A549 treated with DMSO at 1 μM for 4 hours (cell line): ENCODE measurements at places on chromosomes 11 and 22. TPM values are rescaled to one million over a fixed set of nuclear protein-coding genes. Genes with fewer than 3 reads are reported as not detected.

The DDT gene
- 103 to 162 TPM (median 139 TPM) in 5 replicates for total RNA-seq

The CARNS1 gene
- total RNA-seq: 0.14 to 0.53 TPM (median 0.18 TPM) in 5 replicates

The B3GAT1 gene
- 0.05 TPM in 1 of 5 replicates, not detected in the others for total RNA-seq

The IGF2 gene
- total RNA-seq: 1.4 to 2.3 TPM (median 1.9 TPM) in 5 replicates

The TRIM5 gene
- 12.7 to 15.0 TPM (median 12.9 TPM) in 5 replicates for total RNA-seq

The PRG3 gene
- total RNA-seq: not detected in 5 replicates

The TRIM29 gene
- total RNA-seq: 5.0 to 6.7 TPM (median 5.6 TPM) in 5 replicates

The OR5B12 gene
- not detected in 5 replicates for total RNA-seq

The TBX1 gene
- total RNA-seq: 2.9 to 4.9 TPM (median 3.4 TPM) in 5 replicates

The FGF4 gene
- not detected in 5 replicates for total RNA-seq

The SHANK2 gene
- 7.1 to 11.1 TPM (median 8.2 TPM) in 5 replicates for total RNA-seq

The RGL4 gene
- total RNA-seq: 0.04 TPM in 1 of 5 replicates, not detected in the others

The CD3G gene
- total RNA-seq: not detected in 5 replicates

The CYTH4 gene
- 0.53 to 1.2 TPM (median 0.99 TPM) in 5 replicates for total RNA-seq

The ANKK1 gene
- total RNA-seq: 0.07 TPM in 2 of 5 replicates, not detected in the others

The ATXN10 gene
- total RNA-seq: 97.8 to 138 TPM (median 114 TPM) in 5 replicates

The OR52R1 gene
- total RNA-seq: not detected in 5 replicates

The SLN gene
- total RNA-seq: 0.45 to 1.9 TPM (median 0.70 TPM) in 5 replicates

The ACR gene
- 0.06 TPM in 2 of 5 replicates, not detected in the others for total RNA-seq

The DDI1 gene
- total RNA-seq: not detected in 5 replicates

The OR51B5 gene
- not detected in 5 replicates for total RNA-seq

The PHETA2 gene
- not detected in 5 replicates for total RNA-seq
